ENCODE measurements at places on chromosomes 11 and 22.

DNA sequence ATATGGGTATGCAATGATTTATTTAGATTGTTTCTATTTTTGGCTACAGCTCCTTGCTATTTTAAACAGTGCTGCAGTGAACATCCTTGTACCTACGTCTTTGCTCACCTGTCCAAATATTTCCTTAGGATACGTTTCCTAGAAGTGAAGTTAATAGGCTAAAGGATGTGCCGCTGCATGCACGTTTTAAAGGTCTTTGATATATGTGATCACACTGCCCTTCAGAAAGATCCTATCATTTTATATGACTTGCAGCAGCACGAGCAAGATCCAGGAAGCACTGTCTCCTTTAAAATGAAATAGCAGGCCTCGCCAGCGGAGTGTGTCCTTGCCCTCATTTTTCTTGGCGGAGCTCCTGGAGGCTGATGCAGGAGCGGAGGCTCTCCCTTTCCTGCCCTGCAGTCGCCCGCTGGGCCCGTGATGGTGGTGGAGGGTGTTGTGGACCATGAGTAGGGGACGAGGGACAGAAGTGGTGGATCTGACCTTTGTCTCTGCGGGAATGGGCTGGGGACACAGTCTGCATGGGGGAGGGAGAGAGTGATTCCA, 19.4 kb downstream of the RPS6KA4 start:
- no peak for DNase-seq

DNA sequence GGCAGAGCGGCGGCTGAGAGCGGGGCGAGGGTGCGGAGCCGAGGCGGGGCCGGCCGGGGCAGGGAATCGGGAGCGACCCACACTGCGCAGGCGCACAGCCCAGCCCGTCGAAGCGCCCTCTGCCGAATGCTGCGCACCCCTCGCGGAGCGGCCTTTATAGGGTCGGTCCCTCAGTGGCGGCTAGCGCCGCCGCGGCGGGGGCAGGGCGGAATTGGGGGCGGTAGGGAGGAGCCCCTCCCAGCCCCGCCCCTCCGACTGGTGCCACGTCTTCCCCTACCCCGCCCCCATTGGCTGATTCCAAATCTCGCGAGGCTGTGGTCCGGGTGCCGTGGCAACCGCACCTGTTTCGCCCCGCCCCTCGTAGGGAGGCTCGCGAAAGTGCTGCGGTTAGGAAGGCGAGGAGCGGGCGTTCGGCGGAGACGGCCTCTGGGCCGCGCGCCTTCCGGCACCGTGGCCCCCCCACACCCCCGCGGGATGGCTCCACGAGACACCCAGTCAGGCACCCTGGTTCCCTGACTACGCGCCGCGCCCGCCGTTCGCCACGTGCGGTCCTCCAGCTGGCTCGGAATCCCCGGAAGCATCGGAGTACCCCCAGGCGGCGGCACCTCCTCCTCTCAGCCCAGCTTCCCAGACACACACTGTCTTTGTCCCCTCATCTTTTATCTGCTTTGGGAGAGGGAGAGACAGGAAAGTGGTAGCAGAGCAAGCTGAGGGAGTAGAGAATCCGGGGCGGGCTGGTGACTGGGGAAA, at the start of gene EHD1:
Gene EHD1 (minus strand): TSS at position 128 of the 750 bp plus-strand sequence. CDS start 157 bp downstream, outside the sequence.
- peak; percentile 92 for DNase-seq

DNA sequence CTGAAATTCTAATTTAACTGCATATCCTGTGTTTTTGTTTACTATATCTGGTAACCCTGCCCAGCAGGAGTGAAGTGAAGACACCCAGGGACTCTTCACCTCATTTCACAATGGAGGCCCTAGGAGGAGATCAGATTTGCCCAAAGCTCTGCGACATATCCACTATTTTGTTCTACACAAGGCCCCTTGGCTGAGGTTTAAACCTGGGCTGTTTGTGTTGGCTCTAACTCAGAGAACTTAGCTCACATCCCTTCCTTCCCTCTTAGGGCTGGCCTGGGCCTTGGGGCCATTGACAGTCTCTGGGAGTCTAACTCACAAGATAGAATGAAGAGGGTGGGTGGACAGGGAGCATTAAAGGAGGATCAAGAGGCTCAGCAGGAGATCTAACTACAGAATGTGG, 8.2 kb upstream of the PLA2G3 start:
- DNase-seq, result no peak

DNA sequence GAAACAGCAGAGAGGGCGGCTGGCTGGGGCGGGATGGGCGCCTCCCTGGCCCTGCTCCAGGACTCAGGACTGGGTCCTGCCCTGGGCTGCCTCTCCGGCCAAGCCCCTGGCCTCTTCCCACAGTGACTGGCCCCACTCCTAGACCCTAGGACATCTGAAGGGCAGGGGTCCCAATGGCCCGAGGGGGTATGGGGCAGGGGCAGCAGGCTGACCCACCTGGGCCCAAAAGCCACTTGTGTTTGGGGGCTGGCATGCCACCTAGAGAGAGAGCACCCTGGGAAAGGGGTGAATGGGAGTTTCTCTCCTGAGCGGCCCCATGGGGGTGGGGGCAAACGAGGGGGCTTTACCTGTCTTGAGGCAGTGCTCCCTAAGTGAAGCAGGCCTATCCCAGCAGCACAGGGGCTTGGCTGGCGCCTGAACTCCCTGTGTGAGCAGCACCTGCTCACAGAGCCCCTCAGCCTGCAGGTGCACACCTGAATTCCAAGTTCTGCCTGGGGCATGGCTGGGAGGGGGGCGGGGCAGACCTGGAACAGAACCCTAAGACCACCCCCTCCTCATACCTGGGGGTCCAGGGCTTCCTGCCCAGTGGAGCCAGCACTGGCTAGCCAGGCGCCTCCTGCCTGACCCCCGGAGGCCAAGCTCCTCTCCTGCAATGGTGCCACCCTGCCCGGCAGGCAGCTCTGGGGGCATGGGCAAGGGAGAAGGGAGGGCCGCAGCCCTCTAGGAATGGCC, 16.9 kb downstream of the DUSP8 start:
- no peak for DNase-seq

DNA sequence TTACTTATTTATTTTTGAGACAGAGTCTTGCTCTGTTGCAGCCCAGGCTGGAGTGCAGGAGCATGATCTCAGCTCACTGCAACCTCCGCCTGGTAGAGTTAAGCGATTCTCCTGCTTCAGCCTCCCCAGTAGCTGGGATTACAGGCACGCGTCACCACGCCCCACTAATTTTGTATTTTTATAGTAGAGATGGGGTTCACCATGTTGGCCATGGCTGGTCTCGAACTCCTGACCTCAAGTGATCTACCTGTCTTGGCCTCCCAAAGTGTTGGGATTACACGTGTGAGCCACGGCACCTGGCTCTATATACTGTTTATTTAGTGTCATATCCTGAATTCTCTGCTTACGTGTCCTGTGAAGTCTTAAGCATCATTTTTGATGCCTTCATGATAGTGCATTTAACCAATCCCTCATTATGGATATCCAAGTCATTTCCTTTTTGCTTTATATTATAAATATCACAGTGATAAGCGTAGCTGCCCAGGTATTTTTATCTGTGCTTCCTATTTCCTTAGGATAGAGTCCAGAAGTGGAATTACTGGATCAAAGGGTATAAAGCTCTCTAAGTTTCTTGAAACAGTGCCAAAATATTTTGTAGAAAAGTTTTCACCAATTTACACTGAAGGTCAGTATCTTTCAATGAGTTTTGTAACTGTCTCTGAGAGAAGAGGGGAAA, 871 bp upstream of the SIDT2 start:
- no peak for DNase-seq

GRCh38 chr11:81987829-81988472, 745.7 kb downstream of the FAM181B start:
- no peak for DNase-seq

- no peak for DNase-seq
These were observed 31.5 kb downstream of the KIAA0930 start for GRCh38 chr22:45208993-45209838.

DNA sequence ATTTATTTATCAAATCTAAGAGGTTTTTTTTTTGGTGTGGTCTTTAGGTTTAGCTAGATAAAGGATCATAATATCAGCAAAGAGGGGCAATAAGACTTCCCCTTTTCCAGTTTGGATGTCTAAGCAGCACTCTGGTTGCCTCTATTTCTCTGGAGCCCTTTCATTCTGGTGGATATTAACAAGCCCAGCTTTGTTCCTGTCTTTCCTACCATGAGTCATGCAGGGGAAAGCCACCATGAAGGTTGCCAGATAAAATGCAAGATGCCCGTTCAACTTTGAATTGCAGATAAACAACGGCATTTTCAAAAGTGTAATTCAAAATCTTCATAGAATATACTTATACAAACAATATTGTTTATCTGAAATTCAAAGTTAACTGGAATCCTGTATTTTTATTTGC, 143.6 kb downstream of the ADAMTS15 start:
- no peak for DNase-seq

GRCh38 chr22:35637254-35637653, 11.0 kb upstream of the APOL6 start:
- no peak for DNase-seq

DNA sequence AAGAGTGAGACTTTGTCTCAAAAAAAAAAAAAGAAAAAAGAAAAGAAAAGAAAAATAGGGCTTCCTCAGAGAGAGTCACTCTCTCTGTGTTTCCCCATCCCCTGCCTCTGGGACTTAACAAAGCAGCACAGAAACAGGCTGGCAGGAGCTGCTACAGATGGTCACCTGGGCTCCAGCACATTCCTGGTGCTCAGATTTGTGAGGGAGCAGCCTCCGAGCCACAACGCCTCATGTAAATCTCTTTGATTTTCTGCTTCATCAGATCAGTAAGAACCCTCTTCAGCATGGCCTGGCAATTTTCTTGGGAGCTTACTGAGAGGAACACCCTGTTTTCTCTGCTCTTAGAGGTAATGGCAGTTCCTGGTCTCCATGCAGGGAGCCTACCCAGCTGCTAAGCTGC, 15.2 kb upstream of the LDHA start:
- no peak for DNase-seq

GRCh38 chr22:27245056-27245455, 556.5 kb downstream of the MN1 start:
- no peak for DNase-seq

DNA sequence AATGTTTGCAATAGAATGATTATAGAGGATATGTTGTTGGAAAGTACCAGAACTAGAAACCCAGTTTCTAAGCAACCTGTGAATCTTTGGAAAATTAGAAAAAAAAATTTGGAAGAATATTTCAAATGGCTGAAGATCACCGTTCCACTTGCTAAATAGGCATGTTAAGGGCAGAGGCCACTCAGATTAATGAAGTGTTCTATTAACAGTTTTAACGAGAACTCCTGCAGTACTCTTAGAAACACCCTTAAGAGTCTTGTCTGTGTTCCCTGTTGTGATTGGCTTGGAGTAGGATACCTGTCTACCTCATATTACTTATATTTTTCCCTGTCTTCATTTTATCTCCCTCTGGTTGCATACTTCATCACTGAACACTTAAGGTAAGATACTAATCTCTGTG, 4.6 kb downstream of the C11orf54 start:
- DNase-seq, result no peak

GRCh38 chr11:110852921-110853490, 140.8 kb upstream of the ARHGAP20 start:
- no peak for DNase-seq

- DNase-seq, result no peak
These were observed 71.3 kb upstream of the CLDN5 start for GRCh38 chr22:19595532-19595931.

DNA sequence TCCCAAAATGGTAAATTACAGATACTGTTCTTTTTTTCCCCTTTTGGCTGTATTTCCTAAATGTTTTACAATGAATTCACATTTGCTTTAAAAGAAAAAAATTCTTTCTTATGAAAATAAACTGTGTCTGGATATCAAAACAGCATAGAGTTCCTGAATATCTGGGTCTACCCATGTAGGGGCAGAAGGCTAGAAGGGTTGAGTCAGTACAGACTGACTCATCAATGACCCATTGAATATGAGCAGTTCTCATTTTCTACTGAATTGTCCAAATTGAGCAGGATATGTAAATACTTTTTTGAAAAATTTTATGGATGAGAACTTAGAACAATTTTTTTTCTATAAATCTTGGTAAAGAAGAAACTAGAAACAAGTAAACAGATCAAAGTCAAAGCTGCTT, 16.3 kb upstream of the C11orf87 start:
- DNase-seq, result no peak

DNA sequence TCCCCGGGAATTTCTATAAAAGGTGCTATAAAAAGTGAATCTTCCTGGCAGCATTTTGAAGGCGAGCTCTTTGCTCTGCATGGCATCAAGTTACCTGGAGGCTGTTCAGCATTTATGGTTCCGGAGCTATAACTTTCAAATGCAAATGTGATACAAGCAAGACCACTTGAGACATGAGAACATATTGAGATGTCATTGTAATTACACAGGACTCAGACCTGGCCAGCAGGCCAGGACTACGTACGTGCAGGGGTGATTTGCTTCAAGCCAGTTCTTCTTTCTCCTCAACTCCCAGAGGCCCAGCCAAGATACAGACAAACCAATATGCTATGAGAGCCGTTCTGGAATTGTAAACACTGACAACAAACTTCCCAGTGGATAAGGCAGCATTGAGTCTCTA, 227.4 kb upstream of the FAT3 start:
- no peak for DNase-seq

GRCh38 chr11:19864141-19865140, 151.8 kb downstream of the NAV2 start:
- peak; percentile 21 for DNase-seq

DNA sequence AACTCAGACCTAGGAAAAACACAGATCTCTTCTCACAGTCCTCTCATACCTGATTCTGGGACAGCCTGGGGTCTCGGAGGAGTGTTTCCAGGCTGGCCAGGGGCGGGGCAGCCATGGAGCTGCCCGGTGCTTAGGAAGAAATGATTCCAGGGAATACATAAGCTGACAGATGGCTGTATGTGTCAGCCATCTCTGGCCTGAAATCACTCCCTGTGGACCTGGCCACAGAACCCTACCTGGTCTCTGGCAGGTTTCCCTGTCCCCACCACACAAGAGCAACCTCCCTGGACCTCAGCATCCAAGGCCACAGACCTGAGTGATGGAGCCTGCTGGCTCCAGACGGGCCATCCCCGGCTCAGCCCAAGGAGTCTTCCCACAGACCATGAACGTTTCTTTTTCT, 10.0 kb downstream of the GGA1 start:
- DNase-seq, result no peak

DNA sequence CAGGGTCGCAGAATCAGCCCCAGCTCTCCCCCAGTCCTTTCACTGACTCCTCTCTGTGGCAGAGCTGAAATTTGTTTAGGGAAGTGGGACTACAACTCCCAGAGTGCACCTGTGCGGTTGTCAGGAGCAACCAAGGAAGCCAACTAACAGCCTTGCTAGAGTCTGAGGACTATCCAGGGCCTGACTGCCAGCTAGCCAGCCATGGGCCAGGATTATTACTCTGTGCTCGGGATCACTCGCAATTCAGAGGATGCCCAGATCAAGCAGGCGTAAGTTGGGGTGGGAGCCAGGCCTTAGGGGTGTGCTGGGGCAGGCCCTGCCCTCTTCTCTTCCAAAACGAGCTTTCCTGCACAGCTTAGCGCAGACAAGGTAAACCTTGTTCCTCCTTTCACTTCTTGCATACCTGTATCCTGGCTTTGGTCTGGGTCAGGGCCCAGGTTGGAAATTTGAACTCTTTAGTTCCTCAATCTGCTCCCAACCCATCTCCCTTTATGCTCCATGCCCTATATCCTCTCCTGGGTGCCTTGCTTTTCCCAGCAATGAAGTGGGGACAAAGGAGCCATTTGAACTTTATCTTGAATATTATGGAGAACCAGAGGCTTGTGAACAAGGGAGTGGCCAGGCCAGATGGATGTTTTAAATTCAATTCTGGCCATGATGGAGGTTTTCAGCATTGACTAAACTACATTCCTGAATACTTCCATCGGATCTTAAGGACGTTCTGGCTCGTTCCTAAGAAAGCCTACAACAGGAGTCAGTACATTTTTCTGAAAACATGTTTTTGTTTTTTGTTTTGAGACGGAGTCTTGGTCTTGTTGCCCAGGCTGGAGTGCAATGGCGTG, at the start of gene DNAJB13:
Gene DNAJB13 (plus strand): TSS at position 158 of the 842 bp plus-strand sequence. CDS start 44 bp downstream, at position 202.
- DNase-seq, result no peak

- no peak for DNase-seq
These were observed 2211.8 kb downstream of the LRRC4C start for GRCh38 chr11:39247570-39248137.

Measured in fibroblast of skin of left biceps (primary cell).